ENCODE measurements at places on chromosomes 4 and X.

DNA sequence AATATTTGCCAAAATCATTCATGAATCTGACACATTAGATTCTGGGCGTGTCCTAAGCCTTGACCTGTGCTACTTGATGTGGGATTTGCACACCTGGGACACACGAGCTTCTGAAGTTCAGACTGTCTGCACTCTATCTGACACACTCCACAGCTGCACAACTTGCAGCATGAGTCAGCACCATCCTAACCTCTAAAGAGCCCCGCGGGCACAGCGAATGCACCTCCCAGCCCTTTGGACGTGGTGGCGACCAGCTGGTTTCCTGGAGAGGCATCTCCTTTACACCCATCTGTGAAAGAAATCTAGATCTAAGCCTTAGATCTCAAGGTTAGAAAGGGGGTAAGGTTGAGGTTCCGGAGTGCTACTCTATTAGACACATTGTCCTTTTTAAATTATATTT, 69.2 kb downstream of the SORBS2 start:
- DNase-seq, result no peak

GRCh38 chr4:138959097-138959815, 56.3 kb upstream of the NOCT start:
- no peak for DNase-seq

DNA sequence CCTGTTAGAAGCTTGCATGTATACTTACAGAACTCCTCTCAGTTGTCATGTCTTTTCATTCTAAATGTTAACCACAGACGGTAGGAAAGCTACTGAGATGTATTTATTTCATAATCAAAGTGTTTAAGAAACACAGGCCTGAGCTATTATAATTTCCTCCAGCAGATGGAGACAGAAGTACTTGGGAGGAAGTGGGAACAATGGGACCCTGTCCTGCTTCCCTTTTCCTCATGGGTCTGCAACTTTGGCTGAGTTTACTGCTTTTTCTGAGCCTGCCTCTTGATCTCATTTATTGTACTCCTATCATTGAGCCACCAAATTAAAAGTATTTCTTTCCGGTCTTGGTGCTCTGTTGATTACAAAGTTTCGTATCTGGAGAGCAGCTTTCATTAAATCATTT, 67.7 kb upstream of the SPANXN2 start:
- no peak for DNase-seq

- no peak for DNase-seq
These were observed 332.0 kb downstream of the PCDH18 start for GRCh38 chr4:137200322-137200721.

DNA sequence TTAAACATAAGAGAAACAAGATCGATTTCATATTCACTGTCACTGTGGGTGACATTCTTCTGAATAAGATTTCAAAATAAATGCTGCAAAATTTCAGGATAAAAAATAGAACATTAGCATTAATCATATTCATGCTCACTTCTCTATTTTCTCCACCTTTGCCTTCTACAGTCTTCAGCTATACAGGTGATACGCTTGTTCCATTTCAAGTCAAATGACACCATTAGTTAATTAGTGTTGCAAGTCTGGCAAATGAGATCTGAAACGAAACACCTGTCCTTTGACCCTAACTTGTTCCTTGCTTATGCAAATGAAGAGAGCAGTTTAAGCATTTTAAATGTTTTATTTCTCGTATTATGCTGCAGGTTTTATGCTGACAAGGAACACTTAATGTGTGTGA, 667.5 kb upstream of the MAGEB2 start:
- no peak for DNase-seq

DNA sequence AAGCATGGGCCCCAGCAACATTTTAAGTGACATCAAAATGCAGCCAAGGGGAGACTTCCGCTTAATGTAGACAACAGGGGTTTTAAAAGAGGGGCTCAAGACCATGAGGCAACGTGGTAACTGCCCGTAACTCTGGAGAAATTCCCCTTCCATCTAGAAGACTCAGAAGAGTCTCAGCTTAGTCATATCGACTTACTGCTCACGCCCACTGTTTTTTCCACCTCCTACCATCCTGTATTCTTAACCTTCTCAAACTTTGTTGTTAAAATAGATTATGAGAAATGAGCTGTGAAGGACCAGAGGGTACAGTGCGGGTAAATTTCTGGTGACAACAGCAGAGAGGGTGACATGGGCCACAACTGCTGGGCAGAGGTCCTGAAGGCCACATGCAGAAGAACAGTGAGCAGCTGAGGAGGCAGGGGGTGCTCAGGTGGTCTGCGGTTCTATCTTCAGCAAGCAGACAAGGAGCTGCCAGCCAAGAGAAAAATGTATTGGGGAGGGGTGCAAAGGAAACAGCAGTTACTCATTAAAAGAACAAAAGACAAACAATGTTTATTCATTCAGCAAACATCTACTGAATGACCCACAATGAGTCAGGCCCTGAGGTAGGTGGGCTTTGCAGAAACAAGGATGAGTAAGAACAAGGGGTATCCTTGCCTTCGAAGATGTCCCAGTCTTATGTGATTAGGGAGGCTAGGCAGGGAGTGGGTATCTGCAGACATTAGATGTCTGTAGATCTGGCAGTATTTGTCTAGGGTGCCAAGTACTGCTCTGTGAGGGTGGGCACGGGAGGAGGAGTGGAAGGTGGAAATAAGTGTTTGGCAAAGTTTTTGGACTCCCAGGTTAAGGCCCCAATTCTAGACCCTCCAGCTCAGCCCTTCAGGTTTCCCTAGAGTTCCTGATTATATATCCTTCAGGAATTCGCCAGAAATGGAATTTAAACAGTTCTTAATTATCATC, 175.3 kb downstream of the TSPAN5 start:
- no peak for DNase-seq

Measured in left hindlimb (tissue), 1 donor.